H9 (cell line): ENCODE measurements at places on chromosomes 2 and 18.

DNA sequence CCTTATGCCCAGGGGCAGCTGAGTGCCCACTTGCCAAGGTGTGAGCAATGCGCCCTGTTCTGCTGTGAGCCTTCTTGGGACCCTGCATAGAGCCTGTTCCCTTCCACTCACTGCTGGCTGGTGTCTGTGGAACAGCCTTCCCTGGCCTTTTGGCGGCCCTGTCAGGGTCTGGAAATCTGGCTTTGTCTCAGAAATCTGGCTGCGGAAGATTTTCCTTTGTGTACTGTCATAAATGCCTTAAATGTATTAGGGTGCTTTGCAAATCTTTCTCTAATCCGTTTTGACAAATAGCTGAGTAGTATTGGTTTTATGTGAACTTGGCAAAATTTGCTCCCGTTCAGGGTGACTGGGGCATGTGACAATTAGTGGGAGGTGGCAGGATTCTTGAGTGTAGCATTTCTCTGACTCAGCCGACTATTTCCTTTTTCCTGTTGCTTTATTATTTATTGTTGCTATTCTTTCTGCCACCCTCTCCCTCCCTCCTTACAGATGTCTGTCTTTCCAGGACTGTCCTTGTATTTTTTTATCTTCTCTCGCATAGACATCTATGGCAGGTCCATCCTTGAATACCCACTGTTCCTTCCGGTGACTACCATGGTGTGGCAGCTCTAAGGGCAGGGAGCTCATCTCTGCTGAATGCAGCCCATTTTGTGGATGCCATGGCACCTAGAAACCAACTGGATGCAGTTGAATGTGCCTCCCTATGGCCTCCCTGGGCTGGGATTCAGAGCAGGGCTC, 41.8 kb downstream of the LDLRAD4 start:
- no peak for DNase-seq

GRCh38 chr2:44364604-44365003, 2.9 kb downstream of the CAMKMT start:
- no peak for DNase-seq

GRCh38 chr18:63909870-63910269, 2.1 kb downstream of the SERPINB10 start:
- no peak for DNase-seq

DNA sequence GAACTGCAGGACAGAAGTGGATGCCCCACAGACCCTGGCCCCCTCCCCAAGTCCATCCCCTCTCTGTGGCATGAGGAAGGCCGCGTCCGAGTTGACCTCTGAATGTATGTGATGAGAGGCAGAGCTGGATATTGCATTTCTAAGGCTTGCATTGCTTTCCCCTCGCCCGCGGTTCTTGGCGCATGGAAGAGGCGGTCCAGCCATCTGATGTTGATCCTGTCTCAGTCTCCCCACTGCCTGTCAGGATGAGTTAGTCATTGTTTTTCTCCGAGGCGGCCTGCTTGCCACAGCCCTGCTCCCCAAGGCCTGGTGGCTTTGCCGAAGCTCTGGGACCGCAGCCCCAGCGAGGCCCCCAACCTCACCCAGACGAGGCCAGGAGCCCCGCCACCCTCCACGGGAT, 88.6 kb downstream of the SMAD7 start:
- DNase-seq, result no peak

DNA sequence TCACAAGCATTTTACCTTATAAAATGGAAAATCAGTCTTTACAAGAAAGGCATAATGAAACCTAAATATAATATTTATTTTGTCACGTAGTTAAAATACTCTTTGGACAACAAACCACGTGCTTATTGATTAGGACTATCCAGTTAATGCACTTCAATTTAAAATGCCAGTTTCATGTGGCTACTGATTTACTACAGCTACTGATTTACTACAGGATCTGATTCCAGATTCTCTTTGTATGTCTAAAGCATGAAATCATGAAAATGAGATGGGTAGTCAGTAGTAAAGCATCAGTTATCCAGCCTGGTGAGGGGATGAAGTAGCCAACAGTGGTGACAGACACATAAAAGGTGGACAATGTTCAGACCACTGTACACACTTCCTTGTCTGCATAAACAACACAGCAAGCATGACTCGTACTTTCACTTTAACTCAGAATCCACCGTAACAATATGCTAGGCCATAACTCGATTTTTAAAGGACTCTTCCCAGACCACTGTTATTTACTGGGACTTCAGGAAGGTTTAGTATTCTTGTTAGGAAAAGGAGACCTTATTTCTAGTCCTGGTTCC, 24.9 kb downstream of the ACAA2 start:
- DNase-seq, result no peak

DNA sequence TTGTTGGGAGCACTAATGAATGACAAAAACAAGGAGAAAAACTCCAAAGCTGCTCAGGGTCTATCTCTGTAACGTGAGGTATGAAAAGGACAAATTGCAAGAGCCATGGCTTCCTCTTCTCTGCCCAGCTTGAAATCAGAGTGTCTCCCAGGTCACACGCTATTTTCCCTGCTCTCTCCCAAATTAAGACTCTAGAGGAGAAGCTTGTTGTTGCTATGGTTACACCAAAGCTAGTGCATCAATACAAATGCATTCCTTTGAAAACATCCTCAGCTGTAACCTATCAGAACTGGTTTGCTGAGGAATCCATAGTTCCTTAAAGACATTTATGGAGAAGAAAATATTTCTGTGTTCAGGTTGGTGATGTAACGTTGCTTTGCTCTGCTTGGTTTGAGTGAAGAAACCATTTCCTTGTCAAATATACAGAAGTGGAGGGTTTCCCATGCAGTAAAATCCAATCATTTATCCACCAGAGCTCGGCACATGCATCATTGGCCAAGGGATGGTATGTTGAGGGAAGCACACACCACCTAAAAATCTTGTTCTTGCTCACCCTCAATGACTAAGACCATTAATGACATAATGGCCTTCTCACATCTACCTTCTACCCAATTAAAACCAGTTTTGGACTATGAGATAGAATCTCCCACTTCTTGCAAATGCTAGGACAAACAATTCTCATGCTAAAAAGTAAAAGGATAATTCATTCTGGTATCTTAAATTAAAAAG, 2135.6 kb upstream of the CELF4 start:
- DNase-seq, result no peak

DNA sequence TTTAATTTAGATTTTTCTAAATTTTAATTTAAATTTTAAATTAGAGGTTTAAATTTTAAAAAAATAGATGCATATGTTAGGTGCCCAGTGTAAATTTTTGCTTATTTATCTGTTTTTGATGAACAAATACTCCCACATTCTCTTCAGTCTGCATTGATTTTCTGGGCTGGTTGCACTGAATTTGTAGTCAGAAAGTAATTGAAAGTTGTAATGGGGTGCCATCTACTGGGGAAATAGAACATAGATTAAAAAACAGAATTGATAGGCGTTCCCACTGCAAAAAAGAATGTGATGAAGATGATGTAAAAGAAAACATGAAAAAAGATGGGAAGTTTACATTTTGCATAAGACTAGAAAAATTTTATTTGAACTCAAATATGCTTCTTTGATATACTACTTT, 51.7 kb upstream of the CCDC85A start:
- DNase-seq, result no peak

DNA sequence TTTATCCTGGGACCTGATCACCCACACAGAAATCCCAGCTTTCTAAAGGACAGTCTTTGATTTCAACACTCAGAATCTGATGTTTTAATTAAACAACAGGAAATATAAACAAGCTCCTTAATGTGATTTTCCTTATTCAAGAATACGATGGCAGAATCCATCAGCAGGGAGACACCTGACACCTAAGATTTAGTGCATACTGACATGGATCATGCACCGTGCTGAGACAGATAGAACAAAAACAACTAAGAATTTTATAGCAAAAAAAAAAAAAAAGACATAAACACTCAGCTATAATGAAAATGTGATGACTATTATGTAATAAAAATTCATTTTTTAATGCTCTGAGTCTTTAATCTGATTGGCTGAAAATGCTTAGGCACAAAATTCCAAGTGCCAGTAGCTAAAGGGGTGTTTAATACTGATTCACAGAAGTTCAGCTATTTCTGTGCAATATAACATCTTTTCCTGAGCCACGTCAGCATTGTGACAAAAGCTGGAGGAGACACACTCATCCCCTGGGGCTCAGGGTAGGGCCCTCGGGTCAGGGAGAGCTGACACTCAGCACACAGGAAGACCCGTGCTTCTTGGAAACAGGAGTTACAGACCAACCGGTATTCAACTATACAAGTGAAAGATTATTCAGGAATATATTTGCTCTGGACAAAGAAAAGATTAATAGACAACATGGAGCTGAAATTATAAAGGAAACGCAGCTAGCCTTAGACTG, 247.4 kb downstream of the FBXO15 start:
- DNase-seq, result no peak

GRCh38 chr2:7963787-7964186, 718.1 kb upstream of the ID2 start:
- DNase-seq, result no peak

- no peak for DNase-seq
These were observed 155.6 kb upstream of the HAAO start for GRCh38 chr2:42947809-42948600.

GRCh38 chr18:36532394-36532793, 234.9 kb downstream of the FHOD3 start:
- no peak for DNase-seq

DNA sequence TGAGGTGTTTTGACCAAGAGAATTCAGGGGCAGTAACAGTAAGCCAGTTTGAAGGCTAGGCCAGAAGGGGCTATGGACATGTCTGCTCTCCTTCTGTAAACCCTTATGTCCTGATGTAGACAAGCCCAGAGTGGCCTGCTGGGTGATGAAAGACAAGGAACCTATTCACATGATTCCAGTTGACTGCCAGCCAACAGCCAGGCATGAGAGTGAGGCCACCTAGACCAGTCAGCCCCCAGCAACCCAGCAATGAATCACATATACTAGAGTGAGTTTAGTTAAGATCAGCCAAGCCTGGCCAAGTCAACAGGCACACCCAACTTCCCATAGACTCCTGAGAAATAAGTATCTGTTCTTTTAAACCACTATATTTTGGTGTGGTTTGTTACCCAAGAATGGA, 1889.7 kb upstream of the CELF4 start:
- no peak for DNase-seq

- no peak for DNase-seq
These were observed 24.2 kb downstream of the PRPF40A start for GRCh38 chr2:152693033-152693432.

DNA sequence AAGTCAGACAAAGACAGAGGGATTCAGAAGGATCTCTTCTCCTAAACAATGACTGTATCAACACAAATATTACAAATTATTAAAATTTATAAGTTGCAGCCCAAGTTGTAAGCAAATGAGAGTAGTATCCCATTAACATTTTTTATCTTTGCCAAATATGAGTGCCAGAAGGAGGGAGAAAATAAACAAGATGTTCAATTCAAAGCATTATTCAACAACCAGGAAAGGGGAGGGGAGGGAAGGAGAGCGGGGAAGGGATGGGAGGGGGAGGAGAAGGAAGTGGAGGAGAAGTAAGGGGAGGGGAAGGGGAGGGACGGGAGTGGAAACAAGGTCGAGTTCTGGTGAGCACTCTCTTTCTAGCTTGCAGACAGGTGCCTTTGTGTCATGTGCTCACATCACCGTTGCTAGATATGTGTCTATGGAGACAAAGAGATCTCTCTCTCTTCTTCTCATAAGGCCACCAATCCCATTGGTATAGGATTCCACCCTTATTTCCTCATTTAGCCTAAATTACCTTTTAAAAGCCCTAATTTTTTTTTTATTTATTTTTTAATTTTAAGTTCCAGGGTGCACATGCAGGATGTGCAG, 679.6 kb upstream of the CHAC2 start:
- no peak for DNase-seq

DNA sequence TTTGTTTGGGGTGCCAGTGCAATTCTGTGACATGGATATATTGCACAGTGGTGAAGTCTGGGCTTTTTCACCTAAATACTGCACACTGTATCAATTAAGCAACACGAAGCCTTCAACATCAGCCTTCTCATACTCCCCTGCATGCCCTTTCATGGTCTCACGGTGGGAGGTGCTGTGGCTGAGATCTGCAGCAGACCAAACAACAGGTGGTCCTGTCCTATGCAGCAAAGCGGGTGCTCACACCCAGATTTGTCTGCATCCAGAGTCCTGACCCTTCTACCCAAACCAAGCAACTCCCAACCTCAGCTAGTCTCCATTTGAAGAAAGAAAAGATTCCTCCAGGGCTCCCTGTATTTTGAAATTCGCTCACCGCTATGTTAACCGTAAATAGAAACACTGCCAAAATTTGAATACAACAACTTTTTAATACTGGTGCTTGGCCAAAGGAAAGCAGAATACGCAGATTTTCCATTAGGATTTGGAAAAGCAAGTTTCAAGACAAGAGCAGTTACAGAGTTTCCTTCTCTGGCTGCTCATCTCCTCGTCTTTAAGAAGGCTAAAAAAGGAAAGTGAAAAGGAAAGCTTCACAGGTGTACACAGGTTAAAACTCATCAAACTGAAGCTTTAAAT, 34.9 kb downstream of the FAM168B start:
- DNase-seq, result no peak
